ENCODE measurements at places on chromosomes 4 and X.

DNA sequence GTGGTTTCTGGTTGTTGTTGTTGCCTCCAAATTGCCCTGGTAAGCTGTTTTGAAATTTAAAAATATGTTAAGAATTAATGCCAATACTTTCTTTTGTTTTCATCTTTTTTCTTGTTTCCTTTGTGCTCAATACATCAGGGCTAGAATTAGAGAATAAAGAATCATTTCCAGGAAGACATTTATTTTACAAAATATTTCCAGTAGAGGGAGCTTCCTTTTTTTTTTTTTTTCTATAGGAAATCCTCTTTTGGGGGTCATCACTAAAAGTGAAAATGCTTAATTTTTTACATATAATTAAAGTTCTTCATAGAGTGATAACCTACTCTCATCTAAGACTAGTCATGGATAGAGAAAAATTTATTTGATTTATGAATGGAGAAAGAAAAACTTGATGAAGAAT lies 2.4 kb downstream of the GLRA3 start:
- DNase-seq, result no peak

DNA sequence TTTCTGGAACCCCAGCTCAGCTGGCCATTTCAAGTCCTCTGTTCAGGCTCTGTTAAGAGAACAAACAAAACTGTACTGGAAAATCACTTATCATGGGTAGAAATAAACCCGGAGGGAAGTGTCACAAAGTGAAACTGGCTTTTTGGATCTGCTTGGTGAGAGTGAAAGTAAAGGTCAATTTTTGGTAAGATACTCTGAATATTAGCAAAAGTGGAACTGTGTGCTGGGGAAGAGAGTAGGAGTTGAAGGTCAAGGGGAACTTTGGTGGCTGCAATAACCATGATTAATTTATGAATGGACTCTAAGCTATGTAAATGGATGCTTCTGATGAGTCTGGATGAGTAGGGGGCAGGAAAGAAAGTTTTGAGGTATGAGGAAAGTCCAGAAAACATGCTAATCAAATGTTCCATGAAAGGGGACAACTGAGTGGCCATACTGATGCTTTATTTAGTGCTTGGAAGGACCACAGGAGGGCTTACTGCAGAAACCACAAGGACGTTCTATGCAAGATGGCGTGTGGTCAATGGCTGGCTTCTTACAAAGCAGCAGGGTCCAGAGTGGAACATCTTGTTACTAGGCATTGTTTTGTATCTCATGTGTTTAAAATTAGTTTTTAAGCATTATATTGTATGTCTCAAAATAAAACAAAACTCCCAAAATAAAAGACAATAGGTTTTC lies 36.8 kb upstream of the TNIP3 start:
- no peak for DNase-seq

- no peak for DNase-seq
Measured at GRCh38 chr4:52241916-52242315, 190.8 kb downstream of the SPATA18 start.

- no peak for DNase-seq
Measured at GRCh38 chr4:180634306-180634705, 1608.9 kb upstream of the TENM3 start.

DNA sequence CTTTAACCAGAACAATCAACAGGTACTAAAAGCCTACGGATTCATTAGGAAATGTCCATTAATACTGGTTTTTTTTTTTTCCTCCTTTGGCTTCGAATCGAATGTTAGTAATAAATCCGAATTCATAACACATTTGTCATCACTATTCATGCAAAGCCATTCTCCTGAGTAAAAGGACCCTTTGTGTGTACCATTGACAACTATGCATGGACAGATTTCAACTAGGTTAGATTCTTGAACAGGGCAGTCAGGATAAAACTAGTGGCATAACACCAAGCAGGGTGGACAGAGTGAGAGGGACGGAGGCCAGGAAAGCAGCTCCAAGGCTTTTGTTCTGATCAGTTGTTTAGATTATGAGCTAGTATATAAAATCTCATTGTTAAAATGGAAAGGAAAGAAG lies 1722.0 kb upstream of the TENM3 start:
- no peak for DNase-seq

- no peak for DNase-seq
Measured at GRCh38 chr4:31190671-31191070, 470.5 kb downstream of the PCDH7 start.

All from fibroblast of upper back skin (primary cell).